Urinary bladder (tissue), 4 donors: ENCODE measurements at places on chromosomes 12 and 14. TPM values are rescaled to one million over a fixed set of nuclear protein-coding genes. Genes with fewer than 3 reads are reported as not detected.

MGP gene
- 487 TPM for total RNA-seq

CABP1 gene
- total RNA-seq = 4.9 TPM

PLD4 gene
- 6.8 TPM for total RNA-seq

- no peak for DNase-seq
Measured at GRCh38 chr12:62194616-62195015, 65.6 kb upstream of the USP15 start.

DNA sequence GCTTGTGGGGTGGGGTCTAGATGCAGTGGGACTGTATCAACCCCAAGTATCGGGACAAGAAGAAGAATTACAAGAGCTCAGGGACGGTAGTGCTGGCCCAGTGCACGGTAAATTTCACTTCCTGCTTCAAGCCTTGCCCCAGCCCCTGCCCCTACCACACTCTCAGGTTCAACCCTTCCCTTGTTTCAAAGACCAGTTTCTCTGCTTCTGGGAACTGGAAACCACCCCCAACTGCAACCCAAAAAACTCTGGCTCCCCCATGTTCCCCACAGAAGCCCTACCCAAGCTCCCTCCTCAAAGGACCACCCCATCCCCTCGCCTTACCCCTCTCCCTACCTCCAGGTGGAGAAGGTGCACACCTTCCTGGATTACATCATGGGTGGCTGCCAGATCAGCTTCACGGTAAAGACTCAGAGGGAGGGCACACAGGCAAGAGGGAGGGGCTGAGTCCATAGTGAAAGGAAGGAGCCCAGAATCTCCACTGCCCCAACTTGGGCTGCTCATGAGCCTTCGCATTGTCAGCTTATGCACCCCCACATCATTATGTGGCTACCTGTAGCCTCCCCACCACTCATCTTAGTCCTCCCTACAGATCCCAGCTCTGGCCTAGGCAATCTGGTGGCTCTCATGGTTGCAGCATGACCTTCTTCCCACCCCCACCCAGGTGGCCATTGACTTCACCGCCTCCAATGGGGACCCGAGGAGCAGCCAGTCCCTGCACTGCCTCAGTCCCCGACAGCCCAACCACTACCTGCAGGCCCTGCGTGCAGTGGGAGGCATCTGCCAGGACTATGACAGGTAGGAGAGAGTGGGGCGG is 4.3 kb downstream of the CPNE6 start:
- no peak for DNase-seq

DNA sequence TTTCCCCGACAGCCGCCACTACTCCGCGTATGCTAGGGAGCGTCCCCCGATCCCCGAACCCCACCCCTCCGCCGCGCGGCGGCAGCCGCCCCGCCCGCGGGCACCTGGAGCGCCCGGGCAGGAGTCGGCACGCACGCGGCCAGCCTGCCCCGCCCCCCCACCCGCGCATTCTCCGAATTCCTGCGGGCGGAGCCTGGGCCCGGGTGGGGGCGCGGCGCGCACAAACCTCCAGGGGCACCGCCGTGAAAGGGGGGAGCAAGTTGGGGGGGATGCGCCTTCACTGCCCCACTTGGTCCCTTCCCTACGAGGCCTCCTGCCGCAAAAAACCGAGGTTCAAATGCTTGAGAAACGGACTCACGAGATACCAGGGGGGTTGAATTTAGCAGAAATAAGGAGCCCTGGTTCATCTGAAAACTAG is 1.7 kb downstream of the AJUBA start:
- no peak for DNase-seq
